Esophagus mucosa (tissue), 1 donor: ENCODE measurements at places on chromosomes 16 and 17. TPM values are rescaled to one million over a fixed set of nuclear protein-coding genes. Genes with fewer than 3 reads are reported as not detected.

The PABPN1L gene
- total RNA-seq, result not detected

The PRSS8 gene
- 59.3 TPM for total RNA-seq

The ZNF423 gene
- total RNA-seq, result 0.72 TPM

The KRT16 gene
- 2,310 TPM for total RNA-seq

The ABCC11 gene
- 0.40 TPM for total RNA-seq

The ZDHHC1 gene
- total RNA-seq, result 3.8 TPM

The ZNF174 gene
- 4.0 TPM for total RNA-seq

The TLCD2 gene
- total RNA-seq, result 10.9 TPM

The C17orf100 gene
- total RNA-seq, result 1.7 TPM

DNA sequence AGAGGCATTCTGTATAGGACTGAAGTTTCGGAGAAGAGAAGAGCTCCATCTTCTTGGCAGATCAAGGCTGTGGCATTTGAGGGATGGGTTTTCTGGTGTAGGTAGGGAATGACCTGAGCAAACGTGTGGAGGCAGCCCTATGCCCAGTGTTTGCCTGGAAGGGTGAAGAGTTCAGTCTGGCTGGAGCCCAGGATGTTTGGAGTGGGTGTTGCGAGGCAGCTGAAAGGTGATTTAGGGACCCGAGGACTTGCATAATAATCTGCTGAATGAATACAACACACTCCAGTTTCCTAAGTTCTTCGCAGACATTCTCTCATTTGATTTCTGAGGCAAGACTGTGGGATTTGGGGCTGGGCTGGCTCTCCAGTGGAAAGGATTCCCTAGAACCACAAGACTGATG, 186.2 kb downstream of the CYLD start:
- no peak for ATAC-seq

DNA sequence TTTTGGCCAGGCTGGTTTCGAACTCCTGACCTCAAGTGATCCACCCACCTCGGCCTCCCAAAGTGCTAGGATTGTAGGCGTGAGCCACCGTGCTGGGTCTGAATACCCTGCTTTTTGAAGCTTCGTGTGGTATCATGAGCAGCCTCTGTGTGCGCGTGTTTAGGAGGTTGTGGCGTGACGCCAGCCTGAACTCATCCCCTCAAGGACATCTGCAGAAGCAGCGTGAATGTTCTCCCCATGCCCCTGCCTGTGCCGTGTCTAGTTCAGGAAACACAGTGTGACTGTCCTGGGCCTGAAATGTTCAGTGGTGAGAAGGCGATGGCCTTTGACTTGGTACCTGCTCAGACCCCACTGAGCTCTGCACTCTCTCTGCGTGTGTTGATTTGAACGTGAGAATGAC, 35.6 kb downstream of the RNF213 start:
- no peak for ATAC-seq

DNA sequence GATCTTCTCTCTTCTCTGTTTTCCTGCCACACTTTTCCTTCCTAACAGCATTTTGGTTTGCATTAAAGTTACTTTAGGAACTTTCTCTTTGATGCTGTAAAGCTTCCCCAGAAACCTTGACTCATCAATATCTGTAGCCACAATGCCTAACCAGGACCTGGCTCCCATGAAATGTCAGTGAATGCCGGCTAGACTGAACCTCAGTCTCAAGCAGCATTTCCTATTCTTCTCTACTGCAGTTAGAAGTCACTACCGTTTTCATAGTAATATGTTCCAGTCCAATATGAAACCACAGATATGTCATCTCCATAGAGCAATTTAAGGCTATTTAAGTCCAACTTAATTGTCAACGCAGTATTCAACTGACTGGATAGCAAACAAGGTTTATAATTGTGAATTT, 28.9 kb downstream of the ITFG1 start:
- ATAC-seq, result no peak

DNA sequence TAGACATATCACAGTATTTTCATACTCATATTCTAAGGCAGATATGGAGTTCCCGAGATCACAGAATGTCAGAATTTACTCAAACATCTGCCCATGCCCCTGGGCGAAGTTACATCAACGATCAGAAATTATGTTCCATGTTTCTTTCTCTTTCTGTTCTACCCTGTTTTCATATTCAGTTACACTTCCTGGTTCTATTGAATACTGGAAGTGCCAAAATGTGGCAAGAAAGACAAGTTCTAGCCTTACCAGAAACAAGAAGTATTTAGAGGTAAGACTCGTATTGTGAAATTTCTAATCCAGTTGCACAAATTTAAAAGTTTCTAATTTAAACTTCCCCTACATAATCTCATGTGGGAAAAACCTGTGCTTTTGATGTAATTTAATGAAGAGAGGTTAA, 36.1 kb downstream of the KCNJ2 start:
- peak; percentile 85 for ATAC-seq

DNA sequence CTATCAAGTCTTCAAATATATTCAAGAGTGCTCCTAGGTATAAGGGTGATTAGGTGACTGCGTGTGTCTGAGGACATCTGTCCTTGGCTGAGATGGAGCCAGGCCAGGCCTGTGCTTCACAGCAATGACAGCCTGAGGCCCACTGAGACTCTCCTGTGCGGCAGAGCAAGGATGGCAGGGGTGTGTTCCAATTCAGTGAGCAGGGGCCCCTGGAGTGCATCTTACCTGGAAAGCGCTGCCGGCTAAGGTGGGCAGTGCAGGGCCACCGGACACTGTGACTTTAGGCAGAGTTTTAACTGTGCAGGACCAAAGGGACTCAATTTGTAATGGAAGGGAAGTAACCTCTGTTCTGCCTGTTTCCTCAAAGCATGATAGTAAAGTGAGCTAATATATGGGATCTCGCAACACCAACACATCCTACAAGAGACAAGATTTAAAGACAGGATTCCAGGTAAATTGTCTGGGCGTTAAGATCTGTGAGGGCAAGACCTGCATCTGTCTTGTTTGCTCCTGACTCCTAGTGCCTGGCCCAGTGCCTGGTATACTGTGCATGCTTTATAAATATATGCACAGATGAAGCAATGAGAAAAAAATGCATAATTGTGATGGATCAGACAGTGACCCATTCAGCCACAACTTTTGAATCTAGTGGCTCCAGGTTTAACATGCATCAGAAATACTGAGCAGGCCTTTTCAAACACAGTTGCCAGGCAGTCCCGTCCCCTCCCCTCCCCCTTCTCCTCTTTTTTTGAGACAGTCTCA, 86.7 kb downstream of the MRC2 start:
- no peak for ATAC-seq

- ATAC-seq, result peak; percentile 50
Observed at GRCh38 chr17:29292992-29293889, 707 bp downstream of the NUFIP2 start.

DNA sequence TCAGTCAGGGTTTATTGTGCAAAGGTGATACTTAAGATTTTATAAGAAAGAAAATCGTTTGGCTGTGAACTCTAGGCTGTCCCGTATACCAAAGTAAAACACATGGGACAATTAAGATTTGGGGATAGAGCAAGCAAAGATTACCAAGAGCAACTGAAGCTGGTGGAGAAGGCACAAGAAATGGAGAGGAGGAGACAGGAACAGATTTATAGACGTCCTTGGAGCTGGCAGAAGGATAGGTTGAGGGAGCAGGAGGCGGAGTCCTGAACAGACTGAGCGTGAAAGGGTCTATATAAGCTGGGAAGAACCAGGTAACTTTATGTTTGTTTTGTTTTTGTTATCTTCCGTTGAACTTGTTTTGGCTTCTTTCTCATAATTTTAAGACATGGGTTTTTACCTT, 3.8 kb downstream of the TNRC6C start:
- no peak for ATAC-seq

- peak; percentile 77 for ATAC-seq
Observed at GRCh38 chr16:12833926-12834325, 30.2 kb upstream of the CPPED1 start.

- ATAC-seq, result no peak
Observed at GRCh38 chr16:85722128-85722893, 28.6 kb downstream of the C16orf74 start.

GRCh38 chr17:68640242-68640989, 39.2 kb upstream of the FAM20A start:
- ATAC-seq, result no peak

DNA sequence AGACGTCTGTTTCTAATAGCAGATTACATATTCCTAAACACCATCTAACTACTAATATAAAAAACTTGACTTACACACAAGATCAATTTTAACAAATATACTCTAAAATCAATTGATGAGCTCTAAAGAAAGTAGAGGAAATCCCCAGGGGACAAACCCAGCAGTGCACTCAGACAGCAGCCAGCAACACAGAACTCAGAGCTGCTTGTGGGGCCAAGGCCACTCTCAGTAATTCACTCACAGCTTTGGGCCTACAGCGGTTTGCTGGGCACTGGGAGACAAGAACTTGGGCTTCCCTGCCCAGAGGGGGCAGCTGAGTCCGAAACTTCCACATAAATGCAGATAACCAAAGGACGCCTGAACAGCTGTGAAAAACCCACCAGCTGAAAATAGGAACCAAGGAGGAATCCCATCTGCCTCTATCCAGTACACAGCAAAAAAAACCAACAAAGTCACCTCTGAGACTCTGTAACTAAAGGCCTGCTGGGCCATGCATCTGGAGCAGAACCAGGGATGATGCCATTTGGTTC, 21.4 kb downstream of the NPLOC4 start:
- ATAC-seq, result no peak

- ATAC-seq, result no peak
Observed at GRCh38 chr16:28876019-28876659, 2.1 kb upstream of the ATP2A1 start.

DNA sequence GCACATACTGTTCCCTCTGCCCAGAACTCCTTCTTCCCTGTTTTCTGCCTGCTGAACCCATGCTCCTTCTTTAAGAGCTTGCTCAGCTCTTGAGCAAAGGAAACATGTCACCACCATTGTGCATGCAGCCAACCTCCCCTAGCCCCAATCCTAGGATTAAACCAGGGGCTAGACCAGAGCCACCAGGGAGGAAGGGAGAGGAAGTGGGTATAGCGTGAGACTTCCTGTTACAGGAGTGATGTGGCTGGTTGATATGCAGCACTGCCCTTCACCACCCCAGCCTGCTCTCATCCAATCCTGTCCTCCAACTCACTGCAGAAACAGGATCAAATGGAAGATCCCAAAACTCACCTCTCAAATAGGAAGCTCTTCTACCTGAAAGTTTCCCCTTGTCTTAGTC, 67.1 kb upstream of the CDH5 start:
- peak; percentile 17 for ATAC-seq

DNA sequence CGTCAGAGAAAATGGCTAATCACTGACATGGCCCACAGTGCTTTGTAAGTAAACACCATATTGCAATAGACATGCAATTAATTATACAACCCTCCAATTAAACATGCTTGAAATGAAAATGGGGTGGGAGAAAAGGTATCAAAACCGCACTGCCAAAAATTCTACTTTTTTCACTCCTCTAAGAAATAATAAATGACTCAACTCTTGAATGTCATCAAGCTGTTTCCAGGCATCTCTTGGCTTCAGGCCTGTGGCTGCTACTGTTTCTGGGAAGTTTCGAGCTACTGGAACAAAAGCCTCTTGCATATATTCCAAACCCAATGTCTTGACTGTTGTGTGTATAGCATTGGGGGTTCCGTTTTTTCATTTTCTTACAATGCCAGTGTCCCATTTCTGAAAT, 412.6 kb downstream of the RBFOX1 start:
- no peak for ATAC-seq

DNA sequence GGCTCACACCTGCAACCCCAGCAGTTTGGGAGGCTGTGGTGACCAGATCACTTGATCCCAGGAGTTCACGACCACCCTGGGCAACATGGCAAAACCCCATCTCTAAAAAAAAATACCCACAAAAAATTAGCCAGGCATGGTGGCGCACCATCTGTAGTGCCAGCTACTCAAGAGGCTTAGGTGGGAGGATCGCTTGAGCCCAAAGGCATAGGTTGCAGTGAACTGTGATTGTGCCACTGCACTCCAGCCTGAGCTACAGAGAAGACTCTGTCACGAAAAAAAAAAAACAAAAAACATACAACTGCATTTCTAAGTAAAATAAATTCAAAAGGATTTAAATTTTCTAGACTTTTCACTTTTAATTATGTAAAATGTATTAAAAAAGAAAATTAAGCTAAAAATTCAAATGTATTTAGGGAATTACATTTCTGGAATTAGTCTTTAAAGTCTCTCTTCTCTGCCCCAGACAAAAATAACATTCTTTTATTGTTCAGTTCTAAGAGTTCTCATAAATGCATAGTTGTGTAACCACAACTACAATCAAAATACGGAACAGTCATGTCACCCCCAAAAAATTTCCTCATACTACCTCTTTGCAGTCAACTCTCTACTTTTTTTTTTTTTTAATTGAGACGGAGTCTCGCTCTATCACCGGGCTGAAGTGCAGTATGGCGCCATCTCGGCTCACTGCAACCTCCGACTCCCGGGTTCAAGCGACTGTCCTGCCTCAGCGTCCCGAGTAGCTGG, 14.1 kb downstream of the FAM222B start:
- ATAC-seq, result no peak

DNA sequence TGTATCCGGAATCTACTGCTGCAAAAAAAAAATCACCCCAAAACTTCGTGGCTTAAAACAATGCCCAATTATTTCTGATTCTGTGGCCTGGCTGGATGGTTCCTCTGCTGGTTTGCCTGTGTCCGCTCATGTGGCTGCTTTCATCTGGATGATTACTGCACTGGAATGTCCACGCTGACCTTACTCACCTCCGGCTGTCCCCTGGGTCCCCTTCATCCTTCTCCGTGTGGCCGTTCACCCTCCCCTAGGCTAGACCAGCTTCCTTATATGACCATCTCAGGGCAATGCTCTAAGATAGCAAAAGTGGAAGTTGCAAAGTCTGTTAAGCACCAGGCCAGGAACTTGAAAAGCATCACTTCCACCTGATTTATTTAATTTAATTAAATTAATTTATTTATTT, 31.4 kb upstream of the SPNS2 start:
- ATAC-seq, result no peak

DNA sequence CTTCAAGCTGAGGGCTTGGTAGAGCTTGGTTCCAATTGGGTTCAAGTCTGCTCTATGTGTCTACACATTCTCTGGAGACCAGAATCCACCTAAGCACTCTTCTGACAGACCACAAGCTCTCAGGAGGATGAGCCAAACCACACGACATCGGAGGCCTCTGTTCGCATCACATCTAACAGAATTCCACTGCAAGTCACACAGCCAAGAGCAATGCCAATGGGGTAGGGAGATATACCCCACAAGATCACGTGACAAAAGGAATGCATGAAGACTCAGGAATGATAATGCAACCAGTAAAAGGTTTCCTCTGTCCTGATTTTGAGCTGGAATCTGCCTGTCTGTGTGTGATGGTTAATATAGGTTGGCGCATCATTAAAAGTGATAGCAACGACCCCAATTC, 46.6 kb upstream of the RPL38 start:
- no peak for ATAC-seq

DNA sequence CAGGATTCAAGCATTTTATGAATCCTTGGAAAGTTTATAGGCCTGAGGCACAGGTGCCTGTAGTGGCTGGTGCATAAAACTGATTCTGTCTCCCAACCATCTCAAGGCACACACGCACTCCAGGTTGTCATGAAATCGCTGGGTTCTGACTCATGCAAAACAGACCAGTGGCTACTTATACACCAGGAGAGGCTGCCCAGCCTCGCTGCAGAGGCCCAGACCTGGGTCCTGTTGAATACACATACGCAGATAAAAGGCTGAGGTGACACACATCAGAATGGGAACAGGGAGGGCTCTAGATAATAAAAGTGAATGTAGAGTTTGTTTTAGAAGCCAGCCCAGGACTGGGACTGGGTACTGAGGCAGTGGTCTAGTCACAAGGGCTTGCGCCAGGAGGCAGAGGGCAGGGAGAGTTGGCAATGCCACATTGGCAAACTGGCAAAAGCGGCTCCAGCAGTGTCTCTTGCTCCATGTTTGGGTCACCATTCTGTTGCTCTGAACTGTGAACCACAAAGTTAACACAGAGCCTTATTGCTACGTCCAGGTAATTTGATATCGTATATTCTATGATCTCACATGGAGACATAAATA, 13.6 kb downstream of the OR1D5 start:
- ATAC-seq, result no peak
